Spleen (tissue), 13 donors: ENCODE measurements at places on chromosomes 12 and 14.

- DNase-seq, result no peak
These were observed 38.0 kb downstream of the NFKBIA start for GRCh38 chr14:35366521-35366976.

DNA sequence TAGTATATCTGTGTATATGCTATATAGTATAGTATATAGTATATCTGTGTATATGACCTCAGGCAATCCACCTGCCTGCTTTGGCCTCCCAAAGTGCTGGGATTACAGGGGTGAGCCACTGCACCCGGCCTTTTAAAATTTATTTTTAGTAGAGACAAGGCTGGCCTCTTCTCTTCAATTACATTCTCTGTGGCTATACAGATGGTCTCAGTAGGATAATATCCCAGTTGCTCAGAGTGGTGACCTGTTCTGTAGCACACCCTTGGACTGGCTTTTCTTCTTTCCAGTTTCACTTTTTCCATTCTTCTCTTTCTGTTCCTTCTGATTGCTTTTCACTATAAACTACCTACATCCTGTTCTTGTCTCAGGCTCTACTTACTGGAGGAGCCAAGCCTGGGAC is 3.1 kb upstream of the NFATC4 start:
- no peak for DNase-seq

DNA sequence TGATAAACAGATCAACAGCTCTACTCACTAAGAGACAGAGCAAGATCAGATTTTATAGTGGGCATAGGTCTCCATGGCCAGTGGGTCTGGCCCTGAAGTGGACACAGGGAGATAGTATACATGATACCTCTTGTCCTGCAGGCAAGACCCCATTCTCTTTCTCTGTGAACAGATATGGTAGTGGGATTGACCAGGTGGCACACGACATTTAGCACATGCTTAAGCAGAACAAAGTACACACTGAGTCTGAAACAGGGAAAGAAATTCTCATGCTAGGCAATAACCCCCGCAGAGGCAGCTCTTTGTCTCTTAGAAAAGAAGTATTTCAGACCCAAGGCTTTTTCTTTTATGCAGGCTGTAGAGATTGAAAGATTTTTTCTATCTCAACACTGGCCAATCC is 1331.2 kb downstream of the FSCB start:
- DNase-seq, result no peak

DNA sequence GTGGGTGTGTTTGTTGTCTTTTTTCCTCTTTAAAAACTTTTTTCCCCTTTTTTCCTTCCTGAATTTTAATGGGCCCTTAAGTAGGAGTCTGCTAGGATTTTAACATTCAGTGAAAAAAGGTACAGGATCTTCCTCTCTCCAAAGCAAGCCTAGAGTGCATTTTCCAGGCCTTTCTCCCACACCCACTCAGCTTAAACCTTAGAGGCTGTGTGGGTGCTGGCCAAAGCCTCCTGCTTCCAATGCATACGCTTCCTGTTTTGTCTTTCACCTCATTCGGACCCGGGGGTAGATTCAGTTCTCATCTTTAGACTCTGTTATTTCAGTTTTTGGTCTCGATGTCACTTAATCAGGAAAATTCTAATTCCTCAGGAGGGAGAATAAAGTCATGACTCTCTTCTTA is 51.2 kb downstream of the TMEM30B start:
- no peak for DNase-seq

DNA sequence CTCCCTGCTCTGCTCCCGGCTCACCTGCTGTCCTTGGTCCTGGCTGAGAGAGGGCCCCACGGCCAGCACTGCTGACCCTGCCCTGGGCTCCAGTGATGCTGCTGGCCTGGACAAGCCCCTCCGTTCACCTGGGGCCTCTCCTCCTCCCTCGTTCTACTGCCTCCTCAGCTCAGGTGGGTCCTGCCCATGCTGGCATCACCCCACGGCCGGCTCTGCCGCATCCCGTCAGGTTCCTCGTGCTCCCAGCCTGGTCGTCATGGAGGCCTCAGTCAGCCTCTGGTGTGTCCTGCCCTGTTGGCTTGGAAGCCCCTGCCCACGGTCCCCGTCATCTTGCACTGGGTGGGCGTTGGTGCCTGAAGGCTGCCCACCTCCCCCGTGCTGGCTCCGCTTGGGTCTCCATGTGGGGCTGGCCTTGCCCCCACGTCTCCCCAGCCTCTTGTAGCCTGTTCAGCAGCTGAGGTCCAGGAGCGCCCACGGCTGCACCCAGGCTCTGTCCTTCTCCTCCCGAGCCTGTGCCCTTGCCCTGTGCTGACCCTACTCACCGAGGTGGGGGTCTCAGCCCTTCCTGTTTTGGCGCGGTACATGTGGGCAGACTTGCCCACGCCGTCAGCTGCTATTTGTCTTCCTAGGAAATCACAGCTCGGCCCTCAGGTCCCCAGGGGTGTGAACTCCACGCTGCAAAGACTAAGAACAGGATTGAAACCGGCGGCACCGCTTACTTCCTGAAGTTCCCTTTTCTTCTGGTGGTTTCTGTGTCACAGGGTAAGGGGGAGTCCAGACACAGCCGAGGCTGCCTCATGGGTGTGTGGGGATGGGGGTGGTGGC is 121.6 kb downstream of the TMEM121 start:
- peak; percentile 78 for DNase-seq
